ENCODE measurements at places on chromosomes 7 and 10.

DNA sequence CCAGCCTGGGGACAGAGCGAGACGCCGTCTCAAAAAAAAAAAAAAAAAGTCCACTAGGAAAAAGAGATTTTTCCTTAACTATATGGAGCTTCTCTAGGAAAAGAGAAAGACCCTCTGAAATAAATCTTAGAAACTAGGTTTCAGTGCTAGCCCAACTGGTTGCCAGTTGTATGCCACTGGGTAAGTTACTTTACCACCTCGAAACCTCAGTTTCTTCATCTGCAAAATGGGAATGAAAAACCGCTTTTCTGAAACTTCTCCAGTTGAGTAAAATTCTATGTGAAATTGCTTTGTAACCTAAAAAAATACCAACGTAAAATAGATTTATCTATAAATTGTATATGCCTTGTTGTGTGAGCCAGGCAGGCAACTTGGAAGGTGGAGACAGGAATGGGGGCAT lies 16.5 kb upstream of the EIF5AL1 start:
- DNase-seq: no peak

GRCh38 chr10:13659887-13660550 lies 73.3 kb downstream of the PRPF18 start:
- DNase-seq: no peak

- no peak for DNase-seq
These were observed 18.8 kb downstream of the ANXA11 start for GRCh38 chr10:80186364-80187012.

- DNase-seq: no peak
These were observed 204.6 kb upstream of the INHBA start for GRCh38 chr7:41907444-41907843.

DNA sequence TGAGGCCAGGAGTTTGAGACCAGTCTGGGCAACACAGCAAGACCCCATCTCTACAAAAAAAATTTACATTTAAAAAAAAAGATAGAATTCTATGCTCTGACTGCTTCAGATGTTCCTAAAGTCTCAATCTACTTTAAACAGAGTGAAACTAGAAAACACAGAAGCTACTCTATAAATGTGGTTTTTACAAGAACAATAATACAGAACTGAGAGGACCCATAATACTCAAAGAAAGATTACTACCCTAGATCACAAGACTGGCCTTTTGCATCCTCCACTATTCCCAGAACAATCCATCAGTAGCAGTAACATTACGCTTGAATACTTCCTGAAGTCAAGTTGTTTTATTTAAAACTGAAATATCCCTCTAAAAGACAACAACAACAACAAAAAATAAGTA lies 119.4 kb downstream of the ZFAND4 start:
- no peak for DNase-seq

- DNase-seq: no peak
These were observed 11.5 kb upstream of the KLRG2 start for GRCh38 chr7:139494835-139495579.

DNA sequence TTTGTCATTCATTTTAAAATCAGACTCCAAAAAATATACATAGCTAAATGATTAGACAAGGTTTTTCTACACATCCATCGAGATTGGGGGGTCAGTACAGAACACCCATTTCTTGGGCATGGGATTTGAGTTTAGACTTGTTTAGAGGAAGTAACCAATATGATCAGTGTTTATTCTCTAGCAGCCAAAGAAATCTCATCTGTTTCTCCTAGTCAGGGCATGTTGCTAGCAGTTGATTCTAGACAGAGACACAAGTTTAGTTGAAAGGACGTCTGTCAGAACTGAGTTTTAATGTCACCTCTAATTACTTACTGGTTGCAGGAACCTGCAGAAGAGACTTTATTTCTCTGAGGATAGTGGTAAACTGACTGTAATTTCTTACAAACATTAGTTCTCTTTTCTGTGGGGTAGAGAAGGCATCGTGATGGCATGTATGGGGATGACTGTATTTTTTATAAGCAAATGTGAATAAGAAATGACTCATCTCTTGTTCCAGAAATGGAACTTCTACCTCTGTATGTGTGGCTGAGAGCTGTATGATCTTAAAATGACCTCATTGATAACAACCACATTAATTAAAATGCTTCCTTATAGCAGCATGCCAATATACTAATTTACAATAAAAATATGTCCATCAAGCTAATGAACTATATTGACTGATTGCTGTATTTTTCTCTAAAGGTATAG lies 30.6 kb upstream of the RHOBTB1 start:
- no peak for DNase-seq

DNA sequence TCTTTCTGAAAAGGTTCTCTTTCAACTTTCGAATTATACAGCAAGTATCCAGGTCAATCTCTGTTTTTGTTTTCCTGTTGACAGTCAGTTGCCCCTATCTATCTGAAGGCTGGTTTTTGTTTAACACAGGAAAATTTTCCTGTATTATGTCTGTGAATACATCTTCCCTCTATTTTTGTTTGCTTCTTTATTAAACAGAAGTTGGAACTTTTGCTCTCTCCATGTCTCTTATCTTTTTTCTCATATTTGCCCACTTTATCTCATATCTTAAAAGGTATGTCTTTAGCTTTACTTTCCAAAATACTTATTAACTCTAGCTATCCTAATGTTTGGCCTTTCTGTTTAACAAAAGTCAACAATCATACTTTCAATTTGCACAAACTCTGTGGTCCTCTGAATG lies 95.0 kb downstream of the BRAF start:
- no peak for DNase-seq

- DNase-seq: no peak
These were observed 575.0 kb downstream of the XPNPEP1 start for GRCh38 chr10:109348324-109348723.

- no peak for DNase-seq
These were observed 270.7 kb downstream of the ABCA13 start for GRCh38 chr7:48441848-48442492.

GRCh38 chr10:8137272-8137681 lies 82.8 kb downstream of the GATA3 start:
- DNase-seq: no peak

DNA sequence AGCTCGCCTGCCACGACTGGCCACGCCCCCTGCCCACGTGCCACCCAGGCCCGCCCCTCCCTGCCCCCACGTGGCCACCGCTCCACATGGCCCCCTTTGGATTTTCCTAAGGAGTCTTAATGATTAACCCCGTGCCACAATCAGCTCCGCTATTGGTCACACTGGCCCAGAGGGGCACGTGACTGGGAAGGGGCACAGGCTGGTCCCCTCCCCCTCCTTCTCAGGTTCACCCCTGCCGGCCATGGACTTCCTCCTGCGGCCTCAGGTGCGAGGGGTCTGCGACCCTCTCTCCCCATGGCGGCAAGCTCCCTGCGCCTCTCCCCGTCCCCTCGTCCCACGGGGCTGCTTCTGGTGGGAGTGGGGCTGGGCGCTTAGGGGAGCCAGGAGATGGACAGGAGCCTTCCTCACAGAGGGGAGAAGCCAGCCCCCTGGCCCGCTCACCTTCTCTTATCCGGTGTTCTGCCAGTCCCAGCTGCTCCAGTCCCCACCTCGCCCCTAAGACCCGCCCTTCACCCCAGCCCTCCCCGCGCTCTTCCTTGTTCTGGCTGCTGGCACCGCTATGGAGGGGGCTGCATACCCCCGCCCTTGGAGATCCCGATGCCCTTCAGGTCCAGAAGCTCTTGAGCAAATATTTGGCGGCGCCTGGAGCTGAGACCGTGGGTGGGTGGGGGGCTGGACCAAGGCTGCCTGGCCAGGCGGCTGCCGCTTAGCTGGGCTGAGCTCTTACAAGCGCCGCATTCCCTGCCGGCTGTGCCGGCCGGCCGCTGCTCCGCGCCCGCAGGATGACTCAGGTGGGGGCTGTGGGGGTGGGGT lies 3.2 kb downstream of the SLC4A2 start:
- DNase-seq: no peak

DNA sequence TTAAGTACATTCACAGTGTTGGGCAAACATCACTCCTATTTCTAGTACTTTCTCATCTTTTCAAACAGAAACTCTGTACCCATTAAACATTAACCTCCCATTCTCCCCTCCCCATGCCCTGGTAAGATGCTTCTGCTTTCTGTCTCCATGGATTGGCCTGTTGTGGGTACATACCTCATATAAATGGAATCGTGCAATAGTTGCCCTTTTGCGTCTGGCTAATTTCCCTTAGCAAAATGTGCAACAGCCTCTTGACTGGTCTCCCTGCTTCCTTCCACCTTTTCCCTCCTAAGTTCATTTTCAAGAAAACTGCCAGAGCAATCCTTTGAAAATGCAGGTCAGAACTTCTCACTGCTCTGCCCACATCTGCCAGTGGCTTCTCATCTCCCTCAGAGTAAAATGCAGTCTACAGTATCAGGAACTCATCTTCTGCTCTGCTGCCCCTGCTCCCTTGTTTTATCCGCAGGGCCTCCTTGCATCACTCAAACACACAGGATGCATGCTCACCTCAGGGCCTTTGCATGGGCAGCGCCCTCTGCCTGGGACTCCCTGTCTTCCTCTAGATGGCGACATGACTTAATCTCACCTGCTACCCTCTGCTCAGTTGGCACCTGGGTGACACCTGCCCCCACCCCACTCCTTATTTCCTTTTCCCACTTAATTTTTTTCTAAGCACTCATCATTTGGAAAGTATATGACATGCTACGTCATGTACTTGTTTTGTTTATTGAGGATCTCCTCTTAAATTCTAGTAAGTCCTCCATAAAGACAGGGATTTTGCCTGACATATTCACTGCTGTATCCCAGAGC lies 44.3 kb upstream of the ECHDC3 start:
- no peak for DNase-seq

DNA sequence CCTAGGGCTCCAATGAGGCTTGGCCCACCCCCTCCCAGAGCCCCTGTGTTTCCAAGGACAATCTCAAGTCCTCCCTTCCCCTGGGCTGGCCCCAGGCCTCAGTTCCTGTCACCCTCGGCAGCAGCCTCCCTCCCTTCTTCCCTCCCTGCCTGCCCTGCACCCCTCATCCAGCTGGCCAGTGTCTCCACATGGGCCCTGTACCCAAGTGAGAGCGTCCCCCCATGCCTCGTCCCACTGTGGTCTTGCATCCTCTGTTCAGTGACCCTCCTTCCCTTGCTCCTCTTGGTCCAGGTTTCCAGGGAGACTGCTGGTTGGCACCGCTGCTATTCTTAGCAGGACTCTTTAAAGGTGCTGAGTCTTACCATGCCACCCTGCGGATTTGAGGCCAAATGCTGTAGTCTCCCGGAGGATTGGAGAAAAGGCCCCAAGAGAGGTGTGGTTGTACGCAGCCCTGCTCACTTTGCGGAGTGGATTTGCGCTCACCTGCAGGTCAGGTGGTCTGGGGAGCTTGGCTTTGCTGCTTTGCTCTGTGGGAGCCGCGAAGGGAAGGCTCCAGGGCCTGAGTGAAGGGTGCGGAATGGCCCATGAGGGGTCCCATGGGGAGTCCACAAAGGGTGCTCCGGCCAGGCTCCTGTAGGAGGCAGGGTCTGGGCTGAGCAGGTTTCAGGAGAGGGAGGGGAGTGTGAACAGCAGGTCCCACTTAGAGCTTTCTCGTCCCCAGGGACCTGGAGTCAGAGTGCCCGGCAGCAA lies 519.2 kb downstream of the TCERG1L start:
- no peak for DNase-seq

- DNase-seq: no peak
These were observed 13.1 kb upstream of the SLC26A3 start for GRCh38 chr7:107816011-107816566.

All from NCI-H1048 (cell line).